Fibroblast of the aortic adventitia (primary cell): ENCODE measurements at places on chromosomes 13 and 19. TPM values are rescaled to one million over a fixed set of nuclear protein-coding genes. Genes with fewer than 3 reads are reported as not detected.

TMPRSS9 gene
- total RNA-seq: not detected in 2 replicates

PDX1 gene
- not detected in 2 replicates for total RNA-seq

ZNF382 gene
- 4.6 and 17.7 TPM in 2 replicates for total RNA-seq

SHISA7 gene
- not detected in 2 replicates for total RNA-seq

SIGLEC9 gene
- 0.09 TPM in 1 of 2 replicates, not detected in the other for total RNA-seq

ZNF470 gene
- 6.4 and 8.7 TPM in 2 replicates for total RNA-seq

FXYD1 gene
- total RNA-seq: 2.5 and 6.5 TPM in 2 replicates

CNN1 gene
- total RNA-seq: 2.2 and 4.2 TPM in 2 replicates

KLK14 gene
- total RNA-seq: not detected in 2 replicates

KLF2 gene
- total RNA-seq: 2.2 and 5.7 TPM in 2 replicates

NLRP5 gene
- not detected in 2 replicates for total RNA-seq

UNC13A gene
- 0.27 and 0.49 TPM in 2 replicates for total RNA-seq

VSTM2B gene
- total RNA-seq: not detected in 2 replicates
